ENCODE measurements at places on chromosomes 7 and 10.
A peak's percentile ranks its signal among the peaks of the same experiment; 100 is the strongest.

DNA sequence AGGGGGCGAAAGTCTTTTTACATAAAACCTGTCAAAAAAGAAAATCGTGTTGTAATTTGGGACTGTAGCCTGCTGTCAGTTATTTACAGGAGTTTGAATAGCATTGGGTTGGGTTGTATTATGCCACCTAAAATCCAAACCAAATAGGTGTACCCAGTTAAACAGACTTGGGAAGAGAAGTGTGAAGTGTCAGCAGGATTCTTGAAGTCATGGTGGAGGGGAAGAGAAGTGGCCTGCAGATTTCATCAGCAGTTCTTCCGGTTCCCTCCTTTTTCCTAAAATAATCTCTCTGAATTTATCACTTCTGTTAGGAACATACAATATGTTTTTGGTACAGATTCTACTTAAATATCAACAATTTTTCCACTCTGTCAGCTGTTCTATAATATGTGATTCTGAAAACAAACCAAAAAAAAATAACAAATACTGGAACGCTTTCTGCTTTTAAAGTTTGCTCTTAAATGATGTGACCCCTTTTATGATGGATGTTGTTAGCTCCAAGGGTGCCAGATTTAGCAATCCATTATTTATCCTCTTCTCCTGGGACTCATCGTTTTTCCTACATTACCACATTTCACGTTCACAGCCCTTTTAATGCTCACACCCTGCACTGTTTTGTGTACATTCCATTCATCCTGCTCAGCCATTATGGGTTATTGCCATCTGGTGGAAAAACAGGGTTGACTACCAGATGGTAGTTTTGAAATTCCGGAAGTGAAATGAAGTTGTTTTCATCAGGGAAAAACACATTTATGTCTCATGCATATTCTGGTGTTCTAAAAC is 18.7 kb upstream of the ARHGAP12 start:
- DNase-seq = no peak

- DNase-seq = no peak
Observed at GRCh38 chr7:4655311-4655710, 26.8 kb upstream of the FOXK1 start.

- no peak for DNase-seq
Observed at GRCh38 chr10:24340883-24341282, 131.9 kb downstream of the KIAA1217 start.

DNA sequence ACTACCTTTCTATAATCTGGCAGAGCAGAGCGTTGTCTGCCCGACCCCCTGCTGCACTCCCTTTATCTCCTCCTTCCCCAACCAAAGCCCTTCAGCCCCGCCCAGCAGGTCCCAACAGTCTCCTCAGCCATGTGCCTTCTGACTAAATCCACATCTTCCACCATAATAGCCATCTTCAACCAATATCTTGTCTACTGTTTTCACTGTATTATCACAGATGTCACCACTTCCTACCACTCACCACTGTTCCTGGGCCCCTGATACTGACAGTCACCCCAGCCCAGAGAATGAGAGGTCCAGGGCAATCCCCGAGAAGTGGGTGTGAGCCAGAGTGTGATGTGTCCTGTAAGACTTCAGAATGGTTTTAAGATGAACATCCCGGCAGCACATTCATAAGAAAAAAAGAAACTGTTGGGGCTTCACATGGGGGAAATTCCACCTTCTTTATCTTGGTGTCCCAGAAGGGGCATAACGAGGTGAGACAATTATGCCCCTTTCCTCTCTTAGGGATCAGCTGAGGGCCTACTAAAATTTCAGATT is 25.3 kb downstream of the CCDC6 start:
- DNase-seq = peak; percentile 90

DNA sequence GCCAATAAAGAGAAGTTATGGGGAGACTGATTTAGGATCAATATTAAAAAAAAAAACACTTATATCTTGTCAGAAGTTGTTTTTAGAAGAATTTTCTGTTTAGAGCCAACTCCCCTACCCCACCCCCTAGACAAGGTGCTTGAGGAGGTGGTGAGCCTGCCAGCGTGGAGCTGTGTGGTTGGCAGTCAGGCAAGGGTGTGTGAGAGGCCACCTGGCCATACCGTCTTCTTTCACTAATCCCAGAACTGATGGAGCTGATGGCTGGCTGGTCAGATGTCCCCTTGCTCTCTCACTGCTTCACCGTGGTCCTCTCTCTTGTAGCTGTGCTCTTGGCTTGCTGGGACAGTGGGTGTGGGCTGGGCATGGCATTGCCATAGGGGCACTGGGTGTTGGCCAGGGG is 34.3 kb downstream of the NACAD start:
- DNase-seq = no peak

- no peak for DNase-seq
Observed at GRCh38 chr7:41175435-41175834, 527.5 kb downstream of the INHBA start.

DNA sequence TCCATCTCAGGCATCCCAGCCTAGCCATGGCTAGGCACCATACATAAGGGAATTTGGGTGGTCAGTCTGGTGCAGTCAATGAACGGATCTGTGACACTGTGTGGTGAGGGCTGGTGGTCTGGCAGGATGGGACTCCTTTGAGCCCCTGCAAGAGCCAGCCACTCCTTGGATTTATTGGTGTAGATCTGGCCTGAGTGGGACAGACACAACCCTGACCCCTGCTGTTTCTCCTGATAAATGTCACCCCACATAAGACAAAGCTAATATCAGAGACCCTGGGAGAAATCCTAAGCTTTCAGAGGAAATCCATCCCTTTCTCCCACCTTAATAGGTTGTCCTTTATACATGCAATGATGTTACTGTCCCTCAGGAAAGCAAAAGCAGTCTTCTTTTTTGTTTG is 2.3 kb downstream of the FBXO24 start:
- no peak for DNase-seq

GRCh38 chr10:26689399-26689798 is 8.1 kb upstream of the PDSS1 start:
- no peak for DNase-seq

DNA sequence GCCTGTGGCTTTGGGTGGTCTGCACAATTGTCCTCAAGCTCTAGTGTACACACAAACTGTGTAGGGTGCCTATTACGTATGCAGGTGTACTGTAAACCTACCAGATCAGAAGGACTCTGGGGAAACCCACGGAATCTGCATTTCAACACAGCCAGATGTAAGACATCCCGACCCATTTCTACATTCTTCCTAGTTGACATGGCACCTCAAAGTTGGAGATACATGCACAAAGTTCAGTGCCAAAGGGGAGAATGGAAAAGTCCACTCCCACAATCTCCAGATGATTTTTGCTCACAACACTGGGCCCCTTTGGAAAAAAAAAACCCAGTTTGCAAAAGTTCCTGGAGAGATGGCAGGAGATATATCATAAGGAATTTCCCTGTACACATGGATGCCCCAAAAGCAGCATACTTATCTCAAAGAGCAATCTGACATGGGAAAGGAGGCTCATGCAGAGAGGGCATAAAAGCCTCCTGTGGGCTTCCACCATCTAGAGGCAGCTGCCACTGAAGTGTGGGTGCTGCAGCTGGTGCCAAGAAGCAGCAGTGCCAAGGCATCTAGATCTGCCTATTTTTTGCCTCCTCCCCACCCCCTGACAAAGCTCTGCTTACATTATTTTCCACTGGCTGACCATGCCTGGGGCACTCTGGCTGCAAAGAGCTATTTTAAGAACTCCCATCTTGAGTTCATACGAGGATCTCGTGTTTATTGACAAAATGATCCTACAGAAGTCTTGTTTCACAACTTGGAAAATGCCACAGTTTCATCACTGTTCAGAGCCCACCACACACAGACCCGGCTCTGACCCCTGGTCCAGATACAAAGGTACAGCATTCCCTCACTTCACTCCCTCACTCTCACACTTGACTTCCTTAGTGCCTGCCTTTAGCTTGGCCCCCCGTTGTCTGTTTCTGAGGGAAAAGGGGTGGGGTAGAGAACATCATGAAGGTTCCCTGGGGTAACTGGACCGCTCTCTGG is 12.9 kb downstream of the TECTB start:
- DNase-seq = no peak

DNA sequence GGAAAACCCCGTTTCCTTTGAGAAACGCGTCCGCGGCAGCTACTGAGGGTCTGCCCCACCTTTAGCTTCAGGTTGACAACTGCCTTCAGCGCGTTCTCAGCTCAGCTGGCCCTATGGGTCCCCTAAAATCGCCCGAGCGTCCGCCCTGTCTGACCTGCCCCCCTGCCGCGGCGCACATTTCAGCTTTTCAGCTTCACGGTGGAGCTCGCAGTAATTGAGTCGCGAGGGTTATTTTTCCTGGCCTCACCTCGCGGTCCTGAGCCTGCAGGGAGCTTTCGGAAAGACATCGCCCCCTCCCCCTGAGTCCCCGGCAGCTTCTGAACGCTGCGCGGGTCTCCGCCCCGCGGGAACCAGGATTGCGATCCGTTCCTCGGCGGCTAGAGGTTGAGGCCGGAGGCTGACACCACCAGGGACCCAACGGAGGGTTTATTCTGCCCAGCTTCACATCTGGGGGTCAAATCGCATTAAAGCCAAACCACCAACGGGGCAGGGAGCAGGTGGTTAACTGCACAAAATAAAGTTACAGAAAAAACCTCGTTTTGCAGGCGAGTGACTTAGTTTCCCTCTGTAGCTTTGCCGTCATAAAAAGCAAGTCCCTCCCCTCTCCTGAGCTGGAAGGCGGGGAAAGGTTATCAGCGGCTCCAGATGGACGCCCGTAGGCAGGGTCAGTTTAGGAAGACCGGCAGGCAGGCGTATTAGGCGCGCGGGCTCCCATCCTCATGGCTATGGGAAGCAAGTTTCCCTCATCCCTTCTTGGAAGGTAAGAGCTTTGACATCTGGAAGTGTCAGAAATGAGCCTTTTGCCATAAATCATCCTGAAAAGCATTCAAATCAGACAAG is 11.0 kb downstream of the TWIST1 start:
- DNase-seq = no peak

DNA sequence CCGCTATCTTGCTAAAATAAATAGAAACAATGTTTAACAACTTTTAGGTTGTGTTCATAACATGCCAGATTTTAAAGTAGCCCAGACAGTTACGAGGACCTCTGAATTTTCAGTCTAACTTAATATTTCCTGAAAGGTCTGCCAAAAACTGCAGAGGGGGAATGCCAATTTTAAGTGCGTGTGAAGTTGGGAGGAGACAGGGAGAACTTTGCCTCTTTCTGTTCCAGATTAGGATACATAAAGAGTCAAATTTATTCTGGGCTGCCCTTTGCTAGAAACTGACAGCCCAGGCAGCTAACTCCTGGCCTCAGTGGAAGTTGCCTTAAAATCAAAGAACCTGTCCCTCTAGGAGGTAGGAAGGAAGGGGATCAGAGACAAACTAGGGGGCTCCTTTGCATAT is 52.3 kb upstream of the PIP4K2A start:
- DNase-seq = no peak

GRCh38 chr10:78186572-78186971 is 152.9 kb downstream of the RPS24 start:
- DNase-seq = no peak

DNA sequence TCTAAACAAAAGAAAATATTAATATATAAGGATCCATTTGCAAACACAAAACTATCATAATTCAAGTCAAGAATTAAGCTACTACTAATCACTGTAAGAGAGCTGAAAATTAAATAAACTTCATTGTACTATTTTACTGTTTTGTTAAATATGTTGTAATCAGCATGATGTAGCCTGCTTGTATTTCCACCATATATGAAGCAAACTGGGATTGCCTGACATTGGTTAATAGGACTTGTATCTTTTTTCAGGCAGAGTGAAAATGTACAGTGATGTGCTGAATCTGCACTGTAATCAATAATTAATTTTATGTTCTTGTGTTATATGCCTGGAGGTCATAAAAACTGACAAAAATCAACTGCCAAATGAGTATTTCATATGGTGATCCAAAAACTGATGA is 25.4 kb downstream of the TRDMT1 start:
- no peak for DNase-seq

DNA sequence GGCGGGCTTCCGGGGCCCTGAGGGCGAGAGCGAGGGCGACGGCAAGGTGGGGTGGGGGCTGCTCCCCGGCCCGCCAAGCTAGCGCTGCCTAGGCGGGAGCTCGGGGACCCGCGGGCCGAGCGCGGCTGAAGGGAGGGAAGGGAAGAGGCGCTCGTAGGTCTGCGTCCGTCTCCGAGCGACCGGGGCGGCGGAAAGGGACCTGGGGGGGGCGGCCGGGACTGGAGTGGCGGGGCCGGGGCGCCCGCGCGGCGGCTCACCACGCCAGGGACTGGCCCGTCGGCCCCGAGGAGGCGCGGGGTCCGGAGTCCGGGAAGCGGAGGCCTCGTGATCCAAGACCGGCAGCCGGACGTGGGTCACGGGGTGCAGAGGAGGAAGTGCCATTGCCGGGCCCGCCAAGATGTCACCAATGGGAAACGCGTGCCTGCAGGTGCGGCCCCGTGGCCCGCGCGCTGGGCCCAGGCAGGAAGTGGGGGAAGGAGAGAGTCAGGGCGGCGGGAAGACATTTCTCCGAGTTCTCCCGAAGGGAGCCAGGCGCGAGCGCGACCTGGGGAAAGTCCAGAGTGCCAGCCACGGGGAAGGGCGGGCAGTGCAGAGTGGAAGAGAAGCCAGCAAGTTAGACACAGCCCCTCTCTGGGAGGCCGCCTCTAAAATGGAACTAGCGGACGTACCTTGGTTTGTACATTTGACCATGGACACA is 11.9 kb downstream of the HNRNPF start:
- DNase-seq = peak; percentile 89

DNA sequence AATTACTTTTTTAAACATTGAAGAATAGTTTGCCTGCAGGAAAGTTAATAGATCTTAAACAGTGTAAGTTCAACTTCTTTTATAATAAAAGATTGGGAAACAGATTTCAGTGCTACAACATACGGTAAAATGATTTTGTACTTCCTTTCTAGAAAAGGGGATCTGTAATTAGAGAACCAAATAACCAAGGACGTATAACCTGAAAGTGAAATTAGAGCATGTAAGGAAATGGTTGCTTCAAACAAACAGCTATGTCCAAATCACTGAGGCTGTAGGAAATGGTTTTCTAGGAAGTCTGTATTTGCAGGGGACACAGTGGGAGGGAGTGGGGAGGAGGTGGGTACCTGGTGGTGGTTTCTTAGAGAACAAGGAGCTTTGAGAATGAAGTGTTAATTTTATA is 57.9 kb upstream of the EXOC6 start:
- DNase-seq = no peak

DNA sequence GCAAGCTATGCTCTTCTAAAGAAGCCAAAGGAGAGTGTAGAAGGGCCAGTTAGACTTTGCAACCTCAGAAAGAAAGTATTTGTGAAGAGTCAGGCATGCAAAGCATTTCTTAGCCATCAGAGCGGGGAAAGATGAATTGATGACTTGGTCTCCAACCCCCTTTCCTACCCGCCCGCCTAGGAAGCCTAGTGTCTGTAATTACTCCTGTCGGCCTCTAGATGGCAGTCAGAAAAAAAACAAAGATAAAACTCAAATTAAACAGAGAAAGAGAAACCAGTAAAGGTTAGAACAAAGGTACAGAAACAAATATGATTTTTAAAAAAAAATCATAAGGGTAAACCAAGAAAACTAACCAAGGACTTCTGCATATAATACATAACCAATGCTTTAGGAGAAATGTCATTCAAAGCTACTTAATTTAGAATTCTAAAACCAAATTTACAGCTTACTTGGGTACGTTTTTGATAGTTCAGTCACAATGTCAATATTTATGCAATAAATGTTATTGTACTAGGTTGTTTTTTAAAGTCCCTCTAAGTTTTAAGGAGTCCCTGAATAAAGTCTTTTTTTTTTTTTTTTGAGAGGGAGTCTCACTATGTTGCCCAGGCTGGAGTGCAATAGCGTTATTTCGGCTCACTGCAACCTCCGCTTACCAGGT is 97.6 kb downstream of the LYZL1 start:
- no peak for DNase-seq

- peak; percentile 80 for DNase-seq
Observed at GRCh38 chr7:139682136-139683013, 95.4 kb downstream of the HIPK2 start.
